ENCODE measurements at places on chromosomes 1 and 21.

DNA sequence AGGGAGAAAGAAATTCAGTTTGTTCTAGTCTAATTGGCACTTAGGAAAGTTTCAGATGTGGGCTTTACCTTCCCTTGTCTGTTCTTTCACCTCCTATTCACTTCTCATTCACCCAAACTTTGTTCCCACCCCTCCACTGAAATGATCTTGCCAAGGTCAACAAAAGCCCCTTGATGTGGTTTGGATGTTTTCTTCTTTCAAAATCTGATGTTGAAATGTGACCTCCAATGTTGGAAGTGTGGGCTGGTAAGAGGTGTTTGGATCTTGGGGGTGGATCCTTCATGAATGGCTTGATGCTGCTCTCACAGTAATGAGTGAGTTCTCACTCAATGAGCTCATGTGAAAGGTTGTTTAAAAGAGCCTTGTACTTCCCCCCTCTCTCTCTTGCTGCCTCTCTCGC is 379.3 kb downstream of the HHIPL2 start:
- DNase-seq = no peak

DNA sequence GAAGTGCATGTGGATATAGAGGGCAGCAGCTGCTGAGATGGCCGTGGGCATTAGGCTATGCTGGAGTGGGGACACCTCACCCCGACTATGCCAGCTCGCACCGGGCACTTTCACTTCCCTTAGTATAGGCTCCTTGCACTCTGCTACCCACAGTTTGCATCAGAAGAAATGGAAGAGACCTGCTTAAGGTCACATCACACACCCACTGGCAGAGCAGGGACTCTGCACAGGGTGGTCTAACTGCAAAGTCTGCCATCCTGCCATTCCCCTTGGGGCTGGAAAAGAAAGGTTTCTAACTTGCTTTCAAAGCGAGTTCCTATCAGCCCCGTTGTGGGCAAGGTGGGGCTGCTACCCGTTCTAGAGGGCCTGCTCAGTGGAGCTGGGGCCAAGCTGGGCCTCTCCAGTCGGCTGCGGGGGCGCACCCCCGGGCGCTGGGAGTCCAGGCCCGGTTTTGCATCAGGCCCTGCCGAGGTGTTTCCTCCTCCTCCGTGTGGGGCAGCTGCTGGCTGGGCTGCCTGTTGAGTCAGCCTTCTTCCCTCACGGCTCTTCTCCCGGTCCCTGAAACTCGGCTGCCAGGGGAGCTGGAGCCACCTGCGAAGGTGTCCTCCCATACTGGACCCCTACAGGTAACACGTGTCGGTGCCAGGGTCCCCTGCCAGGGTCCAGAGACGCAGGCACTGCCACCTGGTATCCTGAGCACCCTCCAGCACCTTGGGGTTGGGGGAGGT is at the start of gene SYTL1:
SYTL1 (plus strand) TSS at position 498 of the 728 bp plus-strand sequence. CDS start 3,313 bp downstream, outside the sequence.
- peak; percentile 70 for DNase-seq

- no peak for DNase-seq
These were observed 6.1 kb upstream of the RNF223 start for GRCh38 chr1:1080122-1080757.

DNA sequence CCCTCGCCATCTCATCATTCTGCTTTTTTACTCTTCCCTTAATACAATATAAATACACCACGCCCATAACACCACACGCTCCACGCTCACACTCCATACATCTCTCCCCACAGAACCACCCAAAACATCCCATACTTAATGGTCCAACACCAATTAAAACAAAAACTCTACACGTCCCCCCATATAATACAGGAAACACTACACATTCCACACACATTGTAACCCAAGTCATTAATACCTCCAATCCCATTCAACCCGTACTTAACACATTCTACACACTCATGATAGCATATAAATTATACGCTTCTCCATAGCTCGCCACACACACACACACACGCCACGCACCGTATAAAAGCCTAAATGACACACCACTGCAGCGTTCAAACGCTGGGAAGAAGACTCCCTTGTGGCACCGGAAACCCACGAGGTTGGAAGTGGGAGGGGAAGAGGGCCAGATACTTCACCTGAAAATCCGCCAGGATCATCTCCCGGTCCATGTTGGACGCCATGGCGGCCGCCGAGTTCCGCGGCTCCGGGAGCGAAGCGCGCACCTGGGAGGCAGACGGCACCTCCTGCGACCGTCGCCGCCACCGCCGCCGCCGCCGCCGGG is 659 bp downstream of the FAF1 start:
- DNase-seq = no peak

DNA sequence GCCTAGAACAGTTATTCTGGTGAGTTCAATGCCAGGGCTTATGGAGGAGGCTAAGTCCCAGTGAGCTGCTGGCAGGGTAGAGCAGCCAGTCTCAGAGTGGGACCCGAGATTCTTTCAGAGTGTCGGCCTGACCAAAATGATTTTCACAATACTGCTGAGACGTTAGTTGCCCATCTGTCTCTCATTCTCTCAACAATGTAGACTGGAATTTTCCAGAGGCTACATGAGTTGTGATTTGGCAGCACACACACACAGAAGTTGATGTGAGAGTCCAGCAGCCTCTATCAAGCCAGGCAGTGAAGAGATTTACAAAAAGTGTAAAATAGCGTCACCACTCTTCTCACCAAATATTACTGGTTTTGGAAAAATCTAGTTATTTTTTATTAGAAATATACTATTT is 21.7 kb downstream of the CACNA1S start:
- no peak for DNase-seq

DNA sequence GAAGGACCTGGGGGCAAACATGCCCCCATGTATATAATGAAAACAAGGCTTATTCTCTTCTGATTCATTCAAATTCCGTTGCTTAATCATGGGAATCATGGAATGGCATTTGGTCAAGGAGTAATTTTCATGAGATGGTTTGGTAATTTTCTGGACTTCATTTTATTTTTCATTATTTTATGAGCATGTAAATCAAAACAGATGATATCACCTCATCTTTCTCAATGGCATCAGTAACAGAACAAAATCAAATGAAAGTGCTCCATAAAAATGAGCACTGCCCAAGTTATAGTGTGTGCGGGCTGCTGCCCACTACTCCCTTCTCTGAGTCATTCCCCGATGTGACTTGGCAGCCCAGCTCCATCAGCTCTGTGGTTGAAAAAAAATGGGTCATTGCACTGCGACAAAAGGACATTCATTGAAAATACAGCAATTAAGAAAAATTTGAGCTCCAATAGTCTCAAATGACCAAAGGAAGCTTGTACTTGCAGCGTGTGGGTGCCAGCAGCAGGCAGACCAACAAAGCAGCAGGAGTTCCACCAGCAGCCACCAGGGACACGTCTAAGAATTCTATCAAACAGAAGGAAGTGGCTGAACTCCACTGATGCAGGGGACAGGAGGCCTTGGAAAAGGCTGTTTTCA is 84.3 kb upstream of the VAV3 start:
- DNase-seq = peak; percentile 54

DNA sequence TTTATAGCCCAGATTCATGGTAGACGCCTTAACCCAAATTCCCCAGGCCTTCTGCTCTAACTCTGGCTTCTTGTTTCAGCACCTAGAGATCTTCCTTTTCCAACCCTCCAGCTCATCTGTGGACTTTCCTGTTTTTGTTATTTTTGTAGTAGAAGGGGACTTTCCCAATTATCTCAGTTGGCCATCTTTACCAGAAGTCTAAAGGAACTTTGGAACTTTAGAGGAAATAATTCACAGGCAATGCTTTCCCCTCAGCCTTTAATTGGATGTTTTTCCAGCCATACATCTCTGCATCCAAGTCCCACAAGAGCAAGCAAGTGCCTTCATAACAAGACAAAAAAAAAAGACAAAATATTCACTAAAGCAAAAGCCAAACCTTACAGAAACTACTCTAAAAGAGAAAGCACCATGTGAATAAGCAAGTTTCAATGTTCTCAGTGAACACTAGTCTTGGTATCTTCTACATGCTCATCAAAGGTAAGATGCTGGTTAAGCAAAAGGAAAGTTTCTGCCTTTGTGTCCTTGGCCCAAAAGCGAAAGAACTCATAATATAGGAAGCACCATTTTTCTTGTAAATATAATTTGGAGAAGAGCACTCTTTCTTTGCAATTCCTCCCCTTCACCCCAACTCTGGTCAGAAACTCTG is 377.3 kb downstream of the SETD4 start:
- DNase-seq = no peak

- DNase-seq = peak; percentile 75
These were observed 106.5 kb downstream of the HLCS start for GRCh38 chr21:36859744-36860501.

DNA sequence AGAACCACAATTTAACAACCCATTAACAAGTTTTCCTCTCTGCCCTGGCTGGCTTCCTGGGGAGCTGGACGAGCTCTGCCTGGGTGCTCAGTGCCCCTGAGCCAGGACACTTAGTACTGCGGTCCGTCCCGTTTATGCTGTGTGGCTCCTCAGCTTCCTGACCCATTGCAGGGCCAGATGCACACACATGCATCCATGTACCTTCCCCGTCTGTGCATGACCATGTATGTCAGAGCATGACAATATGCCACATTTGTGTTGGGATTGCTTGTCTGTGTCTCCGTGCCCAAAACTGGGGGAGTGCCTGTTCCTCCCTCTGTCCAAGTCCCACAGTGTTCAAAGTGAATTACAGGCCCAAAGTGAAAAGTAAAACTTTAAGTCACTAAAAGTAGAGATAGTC is 9.7 kb upstream of the TFF3 start:
- no peak for DNase-seq

DNA sequence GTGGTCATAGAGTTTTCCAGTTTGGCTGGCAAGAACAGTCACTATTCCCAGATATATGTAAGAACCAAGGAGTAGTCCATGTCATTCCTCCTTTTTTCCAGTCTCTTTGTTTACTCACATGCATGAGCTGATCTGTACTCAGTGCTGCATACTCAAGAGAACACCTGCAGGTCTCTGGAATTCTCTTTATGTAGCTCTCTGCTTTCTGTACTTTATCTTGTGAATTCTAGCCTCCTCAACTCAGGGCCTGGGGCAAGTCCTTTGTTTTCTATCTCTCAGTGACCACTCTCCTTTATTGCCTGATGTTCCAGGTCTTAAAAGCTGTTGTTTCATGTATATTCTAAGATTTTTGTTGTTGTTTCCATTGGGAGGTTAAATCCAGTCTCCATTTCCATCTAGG is 478.9 kb downstream of the DPYD start:
- DNase-seq = no peak

DNA sequence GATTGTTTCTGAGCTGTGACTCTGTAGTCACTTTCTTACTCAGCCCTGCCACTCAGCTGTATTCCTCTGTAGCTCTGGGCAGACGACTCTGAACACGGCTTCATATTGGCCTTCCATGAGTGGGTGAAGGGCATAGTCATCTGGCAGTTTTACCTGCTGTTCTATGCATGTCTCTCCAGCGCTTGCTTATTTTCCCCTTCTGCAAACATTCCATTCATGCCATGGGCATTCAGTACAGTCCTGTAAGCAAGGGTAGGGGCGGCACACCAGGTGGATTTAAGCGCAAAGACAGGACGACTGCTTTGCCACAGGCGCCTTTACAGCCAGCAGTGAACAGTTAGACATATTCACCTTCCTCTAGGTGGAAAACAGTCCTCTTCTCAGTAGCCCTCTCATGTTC is 4.4 kb upstream of the WDR26 start:
- DNase-seq = no peak

- no peak for DNase-seq
These were observed 62.2 kb downstream of the PSMG1 start for GRCh38 chr21:39120876-39121599.

- peak; percentile 42 for DNase-seq
These were observed 20.7 kb upstream of the CYP2J2 start for GRCh38 chr1:59947047-59947938.

DNA sequence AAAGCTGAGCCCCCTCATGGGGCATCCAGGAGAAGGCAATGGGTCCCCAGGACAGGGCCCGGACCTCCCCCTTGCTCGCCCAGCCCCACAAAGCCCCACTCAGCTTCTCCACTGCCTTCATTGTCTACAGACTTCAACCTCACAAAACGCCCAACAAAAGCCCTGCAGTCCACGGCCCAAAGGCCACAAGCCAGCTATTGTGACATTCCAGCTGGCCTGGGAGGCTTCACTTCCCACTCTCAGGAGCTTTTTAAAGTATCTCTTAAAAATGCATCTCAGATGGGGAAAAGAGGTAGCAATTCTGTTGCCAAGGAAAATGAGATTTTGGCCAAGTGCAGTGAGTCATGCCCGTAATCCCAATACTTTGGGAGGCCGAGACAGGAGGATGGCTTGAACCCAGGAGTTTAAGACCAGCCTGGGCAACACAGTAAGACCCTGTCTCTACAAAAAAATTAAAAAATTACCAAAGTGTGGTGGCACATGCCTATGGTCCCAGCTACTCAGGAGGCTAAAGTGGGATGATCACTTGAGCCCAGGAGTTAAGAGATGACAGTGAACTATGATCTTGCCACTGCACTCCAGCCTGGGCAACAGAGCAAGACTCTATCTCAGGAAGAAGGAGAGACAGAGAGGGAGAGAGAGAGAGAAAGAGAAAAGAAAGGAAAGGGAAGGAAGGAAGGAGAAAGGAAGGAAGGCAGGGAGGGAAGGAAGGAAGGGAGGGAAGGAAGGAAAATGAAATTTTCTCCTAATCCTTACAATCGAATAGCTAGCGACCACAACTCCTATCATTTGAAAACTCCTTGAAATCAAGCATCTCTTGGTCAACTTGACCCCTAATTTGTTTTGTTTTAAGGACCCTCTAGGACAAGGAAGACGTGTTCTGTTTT is 31.4 kb upstream of the TARDBP start:
- DNase-seq = no peak

GRCh38 chr1:182600745-182601415 is 3.3 kb downstream of the RGS16 start:
- DNase-seq = no peak

DNA sequence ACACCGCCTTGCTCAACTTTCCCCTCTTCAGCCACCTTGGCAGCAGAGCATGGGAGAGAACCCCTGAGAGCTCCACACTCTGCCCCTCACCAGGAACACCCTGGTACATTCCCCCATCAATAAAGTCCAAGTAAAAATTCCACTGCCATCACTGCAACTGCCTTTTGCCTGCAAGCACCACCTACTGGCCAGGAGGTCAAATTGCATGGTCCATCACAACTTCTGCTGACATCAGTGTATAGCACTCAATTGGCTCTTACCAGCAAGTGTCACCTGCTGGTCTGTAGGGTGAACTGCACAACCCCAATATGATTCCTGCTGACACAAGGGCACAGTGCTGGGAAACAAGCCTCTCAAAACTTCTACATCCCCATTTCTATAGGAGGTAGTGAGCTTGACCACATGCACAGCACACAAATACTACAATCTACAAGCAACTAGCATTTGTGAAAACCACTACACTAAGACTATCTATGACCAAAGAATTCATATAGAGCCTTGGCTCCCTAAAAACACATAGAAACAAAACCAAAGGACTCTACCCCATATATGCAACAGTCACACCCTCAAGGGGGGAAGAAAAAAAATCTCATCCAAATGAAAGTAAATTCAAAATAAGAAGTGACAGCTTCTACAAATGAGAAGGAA is 69.2 kb downstream of the FASLG start:
- DNase-seq = peak; percentile 70

DNA sequence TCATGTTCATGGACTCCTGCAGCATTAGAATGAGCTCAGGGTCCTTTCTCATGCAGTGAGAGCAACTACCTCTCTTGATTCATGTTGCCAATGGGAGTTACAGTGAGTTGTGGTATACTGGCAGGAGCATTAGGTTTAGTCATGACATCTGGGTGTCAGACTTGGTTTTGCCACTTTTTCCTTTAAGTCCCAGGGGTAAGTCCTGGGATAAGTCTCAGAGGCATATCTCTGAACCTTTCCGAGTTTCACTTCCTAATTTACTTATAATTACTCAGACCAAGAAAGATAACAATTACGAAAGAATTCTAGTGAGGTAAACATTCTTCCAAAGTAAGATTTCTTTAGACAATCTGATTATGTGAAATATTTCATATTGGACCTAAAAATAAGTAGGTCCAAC is 606.0 kb downstream of the SMYD3 start:
- DNase-seq = no peak

GRCh38 chr1:198598796-198599321 is 40.0 kb upstream of the PTPRC start:
- peak; percentile 73 for DNase-seq

Measured in CD4-positive, alpha-beta T cell treated with Interleukin-4 for 1 hour (primary cell).